ENCODE measurements at places on chromosomes 16 and 17.

GRCh38 chr17:80372922-80373570, 41.9 kb upstream of the ENDOV start:
- DNase-seq: no peak

- DNase-seq: no peak
These were observed 54.1 kb downstream of the FTO start for GRCh38 chr16:53757971-53758609.

- no peak for DNase-seq
These were observed 4.1 kb downstream of the RNF167 start for GRCh38 chr17:4944163-4944553.

DNA sequence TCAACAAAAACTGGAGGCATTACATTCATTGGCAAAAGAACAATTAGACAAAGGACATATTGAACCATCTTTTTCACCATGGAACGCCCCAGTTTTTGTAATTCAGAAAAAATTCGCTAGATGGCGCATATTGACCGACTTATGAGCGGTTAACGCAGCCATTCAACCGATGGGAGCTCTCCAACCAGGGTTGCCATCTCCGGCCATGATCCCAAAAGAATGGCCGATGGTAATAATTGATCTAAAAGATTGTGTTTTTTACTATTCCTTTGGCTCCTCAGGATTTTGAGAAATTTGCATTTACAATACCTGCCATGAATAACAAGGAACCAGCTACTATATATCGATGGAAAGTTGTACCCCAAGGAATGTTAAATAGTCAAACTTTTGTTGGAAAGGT, 21.4 kb downstream of the ALOX15B start:
- DNase-seq: no peak

GRCh38 chr17:50200457-50201275, 765 bp downstream of the COL1A1 start:
- no peak for DNase-seq

- no peak for DNase-seq
These were observed 181.6 kb upstream of the ELAC2 start for GRCh38 chr17:13199425-13199824.

GRCh38 chr17:50352072-50352692, 6.3 kb downstream of the XYLT2 start:
- no peak for DNase-seq

GRCh38 chr17:7842380-7843256, 8.6 kb downstream of the KDM6B start:
- DNase-seq: no peak

DNA sequence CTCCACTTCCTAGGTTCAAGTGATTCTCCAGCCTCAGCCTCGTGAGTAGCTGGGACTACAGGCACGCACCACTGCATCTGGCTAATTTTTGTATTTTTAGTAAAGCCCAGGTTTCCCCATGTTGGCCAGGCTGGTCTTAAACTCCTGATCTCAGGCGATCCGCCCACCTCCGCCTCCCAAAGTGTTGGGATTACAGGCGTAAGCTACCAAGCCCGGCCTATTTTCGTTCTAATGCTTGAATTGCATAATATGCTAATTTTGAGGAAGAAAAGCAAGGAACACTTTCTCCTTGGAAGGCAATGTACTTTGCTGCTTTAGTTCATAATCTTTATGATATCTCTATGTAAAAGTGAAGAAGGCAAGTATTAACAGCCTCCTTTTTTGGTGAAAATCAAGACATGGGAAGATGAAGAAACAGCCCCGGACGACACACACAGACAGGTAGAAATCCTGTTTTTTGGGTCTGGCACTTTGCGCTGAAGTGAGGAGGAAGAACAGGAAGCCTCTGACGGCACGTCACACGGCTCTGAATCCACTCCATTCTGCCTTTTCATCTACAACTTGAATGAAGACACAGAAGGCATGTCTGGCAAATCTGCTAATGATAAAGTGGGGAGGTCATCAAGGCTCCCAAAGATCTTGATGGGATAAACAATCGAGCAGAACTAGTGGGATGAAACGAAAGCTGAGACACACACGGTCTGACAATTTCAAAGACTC, 24.9 kb downstream of the VPS53 start:
- DNase-seq: no peak

DNA sequence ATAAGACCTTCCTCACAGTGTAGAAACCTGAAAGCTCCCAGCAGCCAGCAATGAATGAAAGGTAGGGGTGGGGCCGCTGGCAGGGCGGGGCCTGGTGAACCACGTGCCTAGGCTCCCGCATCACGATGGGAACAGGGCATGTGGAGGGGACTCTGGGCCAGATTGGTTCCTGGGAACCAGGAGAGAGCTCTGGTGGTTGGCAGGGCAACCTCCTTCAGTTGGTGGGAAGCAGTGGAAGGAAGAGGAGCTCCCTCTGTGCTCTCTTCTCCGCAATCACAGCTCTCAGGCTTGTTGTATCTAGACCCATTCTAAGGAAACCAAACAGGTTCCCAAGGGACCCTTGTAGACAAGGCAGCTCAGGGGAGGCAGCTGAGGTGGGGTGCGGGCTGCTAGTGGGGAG, 10.5 kb downstream of the GGA2 start:
- no peak for DNase-seq

GRCh38 chr17:2946144-2946543, 117.3 kb downstream of the OR1D5 start:
- no peak for DNase-seq

DNA sequence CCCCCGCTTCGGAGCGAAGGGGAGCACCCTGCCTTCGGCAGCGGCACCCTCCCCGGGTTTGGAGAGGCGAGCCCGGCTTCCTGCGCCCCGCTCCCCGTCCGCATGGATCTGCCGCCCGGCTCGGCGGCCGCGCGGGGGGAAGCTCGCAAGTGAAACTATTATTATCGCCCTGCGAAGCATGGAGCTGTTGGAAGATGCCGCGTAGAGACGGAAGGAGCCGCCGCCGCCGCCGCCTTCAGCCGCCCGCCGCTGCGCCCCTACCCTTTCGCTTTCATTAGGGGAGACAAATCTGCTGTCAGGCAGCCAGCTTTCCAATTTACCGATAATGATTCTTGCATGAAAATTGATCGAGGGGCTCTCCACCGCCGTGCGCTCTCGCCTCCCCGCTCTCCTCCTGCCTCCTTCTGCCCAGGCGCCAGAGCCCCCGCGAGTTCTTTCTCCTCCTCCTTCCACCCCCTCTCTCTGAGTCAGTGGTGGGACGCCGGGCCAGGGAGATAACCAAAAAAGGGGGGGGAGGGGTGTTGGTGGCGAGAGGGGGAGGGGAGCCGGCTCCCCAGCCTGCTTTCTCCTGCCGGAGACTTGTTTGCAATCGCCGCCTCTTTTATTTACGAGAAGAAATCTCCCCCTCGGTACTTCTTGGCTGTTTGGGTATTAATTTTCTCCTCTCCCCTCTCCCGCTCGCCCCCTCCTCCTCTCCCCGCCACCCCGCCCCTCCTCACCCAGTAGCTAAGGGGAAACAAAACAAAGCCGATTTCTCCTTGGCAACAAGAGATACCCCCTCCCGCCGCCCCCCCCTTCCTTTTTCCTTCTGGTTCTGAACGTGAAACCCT, 58.0 kb upstream of the GSE1 start:
- no peak for DNase-seq

GRCh38 chr17:79840269-79840988, 1.2 kb upstream of the CBX4 start:
- DNase-seq: no peak

- no peak for DNase-seq
These were observed 16.7 kb upstream of the DHRS11 start for GRCh38 chr17:36575028-36575427.

DNA sequence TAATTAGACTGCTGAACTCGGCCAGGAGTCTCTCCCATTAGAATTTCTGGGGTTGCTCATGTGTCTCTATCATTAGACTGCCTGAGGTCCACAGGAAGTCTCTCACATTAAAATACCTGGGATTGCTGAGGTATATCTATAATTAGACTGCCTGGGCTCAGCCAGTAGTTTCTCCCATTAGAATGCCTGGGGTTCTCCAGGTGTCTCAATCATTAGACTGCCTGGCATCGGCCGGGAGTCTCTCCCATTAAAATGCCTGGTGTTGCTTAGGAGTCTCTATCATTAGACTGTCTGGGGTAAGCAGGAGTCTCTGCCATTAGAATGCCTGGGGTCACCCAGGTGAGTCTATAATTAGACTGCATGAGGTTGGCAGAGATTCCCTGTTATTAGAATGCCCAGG, 2233.4 kb downstream of the TP53TG3F start:
- DNase-seq: no peak

DNA sequence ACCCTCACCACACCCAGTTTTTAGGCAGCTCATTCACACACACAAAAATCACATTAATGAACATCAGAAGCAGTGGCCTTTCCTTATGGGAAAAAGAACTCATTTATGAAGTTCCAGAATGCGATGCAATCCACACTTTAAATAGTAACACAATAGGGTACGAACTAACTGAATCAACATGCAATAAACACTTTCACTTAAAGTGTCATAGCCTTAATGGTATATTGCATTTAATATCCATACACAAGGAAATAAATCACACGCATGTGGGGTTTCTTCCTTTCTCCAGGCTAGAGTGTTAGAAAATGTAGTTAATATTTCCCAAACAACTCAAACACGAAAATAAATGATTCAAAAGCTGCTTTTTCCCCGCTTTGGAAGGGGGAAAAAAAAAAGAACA, 19.7 kb downstream of the ADCY9 start:
- no peak for DNase-seq

- no peak for DNase-seq
These were observed 12.8 kb downstream of the SLC6A2 start for GRCh38 chr16:55668340-55669281.

GRCh38 chr17:33459078-33459940, 166.2 kb upstream of the ASIC2 start:
- DNase-seq: no peak
